ENCODE measurements at places on chromosomes 11 and 22. TPM values are rescaled to one million over a fixed set of nuclear protein-coding genes. Genes with fewer than 3 reads are reported as not detected.

METTL15 gene
- total RNA-seq = 15.9 TPM

SYT13 gene
- total RNA-seq = not detected

SLC22A8 gene
- not detected for total RNA-seq

XRRA1 gene
- total RNA-seq = 1.4 TPM

VPREB1 gene
- not detected for total RNA-seq

KCNQ1 gene
- total RNA-seq = not detected

UPB1 gene
- total RNA-seq = not detected

Data from GM23248 (cell line).